Naive thymus-derived CD4-positive, alpha-beta T cell (primary cell): ENCODE measurements at places on chromosomes 4 and X. TPM values are rescaled to one million over a fixed set of nuclear protein-coding genes. Genes with fewer than 3 reads are reported as not detected.

The GPRASP2 gene
- total RNA-seq: 1.4 TPM

The CDKL2 gene
- total RNA-seq: 1.2 TPM

The LRIT3 gene
- 0.34 TPM for total RNA-seq

The TMEM31 gene
- total RNA-seq: not detected

The PF4V1 gene
- total RNA-seq: not detected

The SAGE1 gene
- not detected for total RNA-seq

The PGRMC2 gene
- 35.3 TPM for total RNA-seq

The DIAPH2 gene
- total RNA-seq: 7.6 TPM

The RAB9B gene
- 0.51 TPM for total RNA-seq

The DTHD1 gene
- not detected for total RNA-seq

The SSX2 gene
- total RNA-seq: not detected

The USP9X gene
- total RNA-seq: 46.2 and 48.8 TPM in 2 replicates

The PLCXD1 gene
- 30.7 TPM for total RNA-seq

The CD40LG gene
- total RNA-seq: 30.9 TPM

DNA sequence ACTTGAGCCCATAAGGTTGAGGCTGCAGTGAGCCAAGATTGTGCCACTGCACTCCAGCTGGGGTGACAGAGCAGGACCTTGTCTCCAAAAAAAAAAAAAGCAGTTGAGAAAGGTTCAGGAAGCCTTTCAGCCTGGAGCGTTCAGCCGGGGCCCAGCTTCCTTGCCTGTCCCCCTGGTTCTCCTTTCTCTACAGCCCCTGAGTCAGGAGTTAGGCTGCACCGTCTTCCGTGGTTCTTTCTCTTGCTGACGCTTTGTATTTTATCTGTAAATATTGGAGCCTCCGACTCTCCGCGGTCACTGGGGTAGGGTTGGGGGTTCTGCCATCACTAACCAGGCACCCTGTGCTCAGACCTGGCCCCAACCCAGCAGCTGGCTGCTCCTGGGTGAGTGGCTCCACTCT, 13.8 kb upstream of the UVSSA start:
- no peak for DNase-seq
- no peak overlapping the region for H3K27ac ChIP-seq
- no peaks in the 10 kb centered on the region for H3K27me3 ChIP-seq
- H3K36me3 ChIP-seq: peaks cover 59% of the 10 kb centered on the region
- H3K4me3 ChIP-seq: no peak overlapping the region

GRCh38 chr4:179738822-179739221, 2296.6 kb upstream of the AGA start:
- no peaks in the 10 kb centered on the region for H3K4me1 ChIP-seq
- DNase-seq: no peak
- H3K27me3 ChIP-seq: no peaks in the 10 kb centered on the region
- no peak overlapping the region for H3K4me3 ChIP-seq
- H3K36me3 ChIP-seq: no peaks in the 10 kb centered on the region
- no peak overlapping the region for H3K27ac ChIP-seq

GRCh38 chr4:83920375-83920774, 384.5 kb downstream of the GPAT3 start:
- no peak for DNase-seq
- no peak overlapping the region for H3K27ac ChIP-seq
- H3K27me3 ChIP-seq: no peaks in the 10 kb centered on the region
- no peaks in the 10 kb centered on the region for H3K36me3 ChIP-seq
- H3K4me3 ChIP-seq: no peak overlapping the region
- no peaks in the 10 kb centered on the region for H3K4me1 ChIP-seq

DNA sequence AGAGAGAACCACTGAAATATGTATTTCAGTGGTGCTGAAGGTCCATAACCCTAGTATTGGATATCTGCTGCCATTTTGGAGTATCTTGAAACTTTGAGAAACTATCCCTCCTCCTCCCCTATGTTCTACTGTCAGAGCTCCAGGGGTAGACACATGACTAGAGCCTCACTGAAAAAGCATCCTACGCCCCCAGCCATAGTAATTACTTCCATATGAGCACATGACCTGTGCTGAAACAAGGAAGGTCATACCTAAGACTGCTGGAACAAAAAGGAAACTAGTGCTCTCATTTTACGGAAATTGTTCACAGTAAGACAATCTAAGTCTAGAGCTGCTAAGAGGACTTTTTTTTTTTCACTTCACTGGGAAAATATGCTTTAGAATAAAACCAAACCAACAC, 42.0 kb upstream of the MAPK10 start:
- H3K4me3 ChIP-seq: no peak overlapping the region
- no peaks in the 10 kb centered on the region for H3K36me3 ChIP-seq
- no peak for DNase-seq
- H3K4me1 ChIP-seq: no peaks in the 10 kb centered on the region
- H3K27ac ChIP-seq: no peak overlapping the region
- H3K27me3 ChIP-seq: peaks cover 3% of the 10 kb centered on the region

DNA sequence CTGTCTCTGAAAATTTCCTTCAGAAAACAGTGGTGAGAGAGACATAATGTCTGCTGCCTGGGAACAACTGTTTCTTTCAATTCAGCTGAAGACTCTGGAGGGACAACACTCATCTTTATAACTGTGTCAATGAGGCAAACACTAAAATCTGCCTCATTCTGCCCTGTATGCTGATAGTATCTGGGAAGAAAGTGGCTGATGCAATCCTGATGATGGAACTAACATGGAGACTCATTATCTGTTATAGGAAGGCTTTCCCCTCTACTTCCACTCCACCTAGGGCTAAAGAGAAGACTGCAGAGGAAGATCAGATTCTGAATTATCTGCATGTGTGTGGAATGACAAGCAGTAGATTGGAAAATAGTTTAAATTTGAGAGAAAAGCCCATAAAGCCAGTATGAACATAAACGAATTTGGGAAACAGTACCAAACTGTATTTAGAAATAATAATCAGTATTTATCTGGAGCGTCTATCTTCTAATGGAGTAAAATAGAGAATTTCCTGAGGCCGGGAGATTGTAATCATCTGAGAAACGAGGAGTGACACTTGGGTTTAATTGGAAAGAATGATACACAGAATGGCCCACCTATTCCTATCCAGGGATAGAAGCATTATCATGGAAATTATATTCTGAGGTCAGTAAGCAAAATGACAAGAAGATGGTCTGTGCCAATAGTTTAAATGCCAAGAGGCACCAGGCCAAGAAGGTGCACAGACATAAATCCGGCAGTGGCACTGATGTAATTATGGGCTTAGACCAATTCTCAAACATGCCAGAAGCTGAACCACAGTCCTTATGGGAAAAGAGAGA, 85.4 kb downstream of the SHISA3 start:
- H3K4me3 ChIP-seq: no peak overlapping the region
- H3K27me3 ChIP-seq: no peaks in the 10 kb centered on the region
- DNase-seq: no peak

GRCh38 chr4:115515366-115515765, 401.9 kb upstream of the NDST4 start:
- no peaks in the 10 kb centered on the region for H3K4me1 ChIP-seq
- no peak overlapping the region for H3K4me3 ChIP-seq
- DNase-seq: no peak
- H3K27ac ChIP-seq: no peak overlapping the region

GRCh38 chr4:74653331-74654229, 140.7 kb downstream of the BTC start:
- H3K27me3 ChIP-seq: no peaks in the 10 kb centered on the region
- H3K4me1 ChIP-seq: no peaks in the 10 kb centered on the region
- H3K36me3 ChIP-seq: no peaks in the 10 kb centered on the region
- no peak overlapping the region for H3K27ac ChIP-seq
- DNase-seq: no peak
- no peak overlapping the region for H3K4me3 ChIP-seq

- DNase-seq: no peak
- H3K4me3 ChIP-seq: no peak overlapping the region
Measured at GRCh38 chr4:158314756-158315487, 104.6 kb downstream of the TMEM144 start.

GRCh38 chrX:23515028-23515427, 152.3 kb upstream of the PRDX4 start:
- no peaks in the 10 kb centered on the region for H3K27me3 ChIP-seq
- no peak overlapping the region for H3K4me3 ChIP-seq
- no peaks in the 10 kb centered on the region for H3K36me3 ChIP-seq
- H3K4me1 ChIP-seq: no peaks in the 10 kb centered on the region
- H3K27ac ChIP-seq: no peak overlapping the region
- no peak for DNase-seq

- H3K4me1 ChIP-seq: no peaks in the 10 kb centered on the region
- no peak overlapping the region for H3K27ac ChIP-seq
- no peaks in the 10 kb centered on the region for H3K27me3 ChIP-seq
Measured at GRCh38 chr4:78971776-78972175, 32.5 kb upstream of the PAQR3 start.

DNA sequence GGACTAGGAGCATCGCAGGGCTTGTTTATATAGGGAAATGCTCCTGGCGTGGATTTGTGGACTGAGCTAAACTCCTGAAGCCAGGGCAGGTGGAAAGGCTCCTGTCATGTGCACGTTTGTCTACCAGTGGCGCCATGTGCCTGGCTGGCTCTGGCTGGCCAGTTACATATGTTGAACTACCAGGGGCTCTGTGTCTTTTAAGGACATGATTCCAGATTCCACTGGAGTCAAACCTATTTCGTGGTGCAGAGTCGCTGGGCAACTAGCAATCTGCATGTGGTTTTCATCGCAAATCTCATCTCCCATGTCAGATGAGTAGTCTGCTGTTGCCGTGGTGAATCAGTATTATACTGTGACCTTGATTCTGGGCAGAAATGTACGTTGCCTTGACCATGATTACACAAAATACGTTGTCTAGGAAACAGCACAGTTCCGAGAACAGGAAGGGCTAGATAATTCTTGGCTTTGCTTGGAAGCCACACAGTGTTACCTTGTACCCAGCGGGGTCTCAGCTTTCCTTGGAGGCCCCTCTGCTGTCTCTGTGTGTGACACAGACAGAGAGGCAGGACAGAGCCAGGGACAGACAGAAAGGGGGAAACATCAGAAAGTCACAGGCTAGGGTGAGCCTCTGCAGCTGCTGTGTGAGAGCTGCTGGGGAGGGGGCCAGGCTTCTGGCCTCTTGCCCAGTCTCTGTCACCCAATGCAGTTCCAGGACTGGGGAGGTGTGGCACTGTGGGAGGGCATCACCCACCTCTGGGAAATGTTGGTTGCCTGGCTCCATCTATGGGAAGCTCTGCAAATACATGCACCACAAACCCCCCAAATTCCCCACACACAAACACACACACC, 19.2 kb downstream of the PNMA6E start:
- H3K4me1 ChIP-seq: no peaks in the 10 kb centered on the region
- no peaks in the 10 kb centered on the region for H3K36me3 ChIP-seq
- no peak overlapping the region for H3K4me3 ChIP-seq

DNA sequence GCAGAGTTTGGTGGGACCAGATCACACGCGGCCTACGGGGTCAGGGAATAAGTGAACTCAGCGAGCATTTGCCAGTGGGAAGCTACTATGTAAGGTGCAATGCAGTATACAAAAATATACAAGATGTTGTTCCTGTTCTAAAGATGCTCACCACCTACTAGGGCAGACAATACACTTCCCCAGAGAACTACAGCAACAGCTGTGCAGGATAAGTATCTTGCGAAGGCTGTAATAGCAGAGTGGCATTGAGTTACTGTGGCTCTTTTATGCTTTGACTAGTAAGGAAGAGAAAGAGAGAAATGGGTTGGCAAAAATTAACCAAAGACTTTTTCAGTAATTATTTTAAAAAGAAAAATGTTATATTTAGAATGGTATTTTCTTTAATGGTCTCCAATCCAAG, 61.2 kb downstream of the CDS1 start:
- no peaks in the 10 kb centered on the region for H3K36me3 ChIP-seq
- no peak overlapping the region for H3K4me3 ChIP-seq
- no peaks in the 10 kb centered on the region for H3K4me1 ChIP-seq
- no peak overlapping the region for H3K27ac ChIP-seq

DNA sequence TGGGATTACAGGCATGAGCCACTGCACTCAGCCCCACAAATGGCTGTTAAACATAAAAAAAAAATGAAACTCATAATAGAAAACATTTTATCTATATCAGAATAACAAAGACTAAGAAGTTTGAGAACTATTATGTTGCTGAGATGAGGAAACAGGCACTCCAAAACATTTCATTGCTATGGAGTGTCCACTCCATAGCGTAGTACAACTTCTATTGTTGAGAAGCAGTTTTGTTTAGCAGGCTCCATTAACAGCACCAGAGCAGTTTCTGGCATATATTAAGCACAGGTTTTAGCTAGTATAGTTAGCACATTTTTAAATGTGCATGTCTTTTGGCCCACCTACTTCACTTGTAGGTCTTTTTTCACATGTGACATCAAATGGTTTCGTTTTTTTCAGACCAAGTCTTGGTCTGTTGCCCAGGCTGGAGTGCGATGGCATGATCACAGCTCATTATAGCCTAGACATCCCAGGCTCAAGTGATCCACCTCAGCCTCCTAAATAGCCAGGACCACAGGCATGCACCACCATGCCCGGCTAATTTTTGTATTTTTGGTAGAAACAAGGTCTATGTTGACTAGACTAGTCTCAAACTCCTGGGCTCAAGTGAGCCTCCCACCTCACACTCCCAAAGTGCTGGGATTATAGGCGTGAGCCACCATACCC, 5.8 kb downstream of the HMGB2 start:
- no peak overlapping the region for H3K27ac ChIP-seq
- H3K4me3 ChIP-seq: no peak overlapping the region
- H3K36me3 ChIP-seq: peaks cover 6% of the 10 kb centered on the region
- H3K4me1 ChIP-seq: peaks cover 4% of the 10 kb centered on the region

GRCh38 chr4:86630629-86631028, 36.5 kb downstream of the PTPN13 start:
- H3K4me1 ChIP-seq: no peaks in the 10 kb centered on the region
- no peaks in the 10 kb centered on the region for H3K27me3 ChIP-seq
- DNase-seq: no peak
- no peak overlapping the region for H3K27ac ChIP-seq

- H3K4me1 ChIP-seq: no peaks in the 10 kb centered on the region
- H3K36me3 ChIP-seq: no peaks in the 10 kb centered on the region
- H3K27ac ChIP-seq: no peak overlapping the region
- no peaks in the 10 kb centered on the region for H3K27me3 ChIP-seq
Measured at GRCh38 chr4:47075919-47076318, 44.6 kb downstream of the GABRB1 start.

GRCh38 chrX:7570432-7571029, 272.4 kb upstream of the VCX start:
- no peaks in the 10 kb centered on the region for H3K36me3 ChIP-seq
- H3K27me3 ChIP-seq: no peaks in the 10 kb centered on the region
- no peak overlapping the region for H3K27ac ChIP-seq
- no peak for DNase-seq
- no peaks in the 10 kb centered on the region for H3K4me1 ChIP-seq

GRCh38 chrX:23483396-23483795, 148.7 kb downstream of the PTCHD1 start:
- no peaks in the 10 kb centered on the region for H3K36me3 ChIP-seq
- H3K4me1 ChIP-seq: no peaks in the 10 kb centered on the region
- no peaks in the 10 kb centered on the region for H3K27me3 ChIP-seq
